HL-60 (cell line): ENCODE measurements at places on chromosomes 2 and 18.

GRCh38 chr2:46300406-46300832 is 3.2 kb downstream of the EPAS1 start:
- DNase-seq = no peak

DNA sequence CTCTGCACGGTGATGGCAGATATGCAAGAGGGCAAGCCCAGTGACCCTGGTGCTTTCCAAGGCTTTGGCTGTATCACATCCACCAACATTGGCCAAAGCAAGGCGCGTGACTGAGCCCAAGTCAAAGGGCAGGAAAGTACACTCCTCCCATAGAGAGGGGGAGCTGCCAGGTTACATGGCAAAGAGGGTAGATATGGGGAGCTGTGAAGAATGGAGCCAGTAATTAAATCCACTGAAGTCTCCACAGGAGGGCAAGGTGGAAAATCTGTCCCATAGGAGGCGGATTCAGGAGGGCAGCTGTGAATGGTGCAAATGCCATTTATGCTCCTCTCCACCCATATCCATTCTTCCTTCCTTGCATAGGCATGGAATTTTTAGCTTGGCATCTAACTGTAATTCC is 44.6 kb upstream of the THOC1 start:
- DNase-seq = no peak

DNA sequence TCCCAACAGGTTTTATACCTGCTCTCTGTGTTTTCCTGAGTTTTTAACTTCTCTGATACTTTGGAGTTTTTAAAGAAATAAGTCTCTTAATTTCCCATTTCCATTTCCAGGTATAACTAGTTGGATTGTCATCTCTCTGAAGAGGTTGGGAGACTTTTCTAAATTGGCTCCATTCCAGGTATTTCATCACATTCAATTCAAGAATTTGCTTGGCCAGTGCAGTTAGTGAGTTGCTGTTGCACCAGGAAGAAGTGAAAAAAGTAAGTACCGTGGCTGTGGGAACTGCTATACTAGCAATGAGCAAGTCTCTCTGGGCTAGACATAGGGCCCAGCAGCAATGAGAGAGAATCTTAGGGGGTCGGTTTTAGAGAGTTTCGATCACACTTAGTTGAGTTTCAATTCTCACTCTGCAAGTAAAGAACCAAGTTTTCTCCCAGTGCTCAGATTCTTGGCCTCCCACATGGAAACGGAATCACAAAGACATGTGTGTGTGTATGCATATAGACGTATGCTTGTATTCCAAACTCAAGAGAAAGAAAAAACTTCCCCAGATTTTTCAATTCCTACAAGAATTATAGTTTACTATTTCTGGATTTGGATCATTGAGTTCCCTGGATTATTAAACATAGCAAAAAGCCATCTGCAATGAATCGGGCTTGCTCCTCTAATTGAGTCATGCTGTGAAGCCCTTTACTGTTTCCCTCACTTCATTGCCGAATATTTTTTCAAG is 894.4 kb downstream of the BCL11A start:
- no peak for DNase-seq

- DNase-seq = no peak
These were observed 34.3 kb downstream of the PXDN start for GRCh38 chr2:1709946-1710560.

- no peak for DNase-seq
These were observed 62.8 kb upstream of the SLC38A11 start for GRCh38 chr2:165017966-165018596.

DNA sequence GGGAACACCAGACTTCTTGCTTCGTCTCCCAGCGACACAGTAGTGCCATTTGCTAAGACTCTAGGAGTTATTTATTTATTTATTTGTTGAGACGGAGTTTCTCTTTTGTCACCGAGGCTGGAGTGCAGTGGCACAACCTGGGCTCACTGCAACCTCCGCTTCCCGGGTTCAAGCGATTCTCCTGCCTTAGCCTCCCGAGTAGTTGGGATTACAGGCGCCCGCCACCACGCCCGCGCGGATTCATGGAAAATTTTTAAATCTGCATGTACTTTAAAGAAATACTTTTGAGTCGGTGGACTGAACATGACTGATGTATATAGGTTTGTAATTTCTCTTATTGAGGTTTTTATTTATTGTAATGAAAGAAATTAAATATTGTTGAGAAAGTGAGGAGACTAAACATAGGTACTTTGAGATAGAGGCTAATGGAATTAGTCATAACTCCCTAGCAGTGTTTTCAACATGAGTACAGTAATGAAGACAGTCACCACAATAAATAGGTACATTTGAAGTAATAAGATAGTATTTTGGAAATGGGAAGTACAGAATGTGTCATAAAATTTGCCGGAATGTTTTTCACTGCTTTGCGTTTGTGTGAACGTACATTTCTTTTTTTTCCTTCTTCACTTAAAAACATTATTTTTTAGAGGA is 983 bp downstream of the MTX2 start:
- DNase-seq = no peak

DNA sequence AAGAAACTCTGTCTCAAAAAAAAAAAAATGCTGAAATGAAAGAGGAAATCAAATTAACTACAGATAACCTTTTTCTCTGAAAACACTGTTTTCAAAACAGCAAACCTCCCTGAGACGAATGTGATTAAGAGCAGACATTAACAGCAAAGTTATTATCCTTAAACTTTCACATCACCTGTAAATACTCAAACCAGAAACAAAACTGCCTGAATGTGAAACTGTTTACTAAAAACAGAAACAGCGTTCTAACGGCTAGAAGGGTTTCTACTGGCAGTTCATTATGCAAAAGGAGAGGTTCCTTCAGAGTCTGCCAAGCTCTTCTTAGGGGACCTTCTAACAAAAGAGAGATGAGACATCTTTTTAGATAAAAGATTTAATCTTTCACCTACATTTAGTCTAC is 45.9 kb downstream of the PNO1 start:
- DNase-seq = no peak

DNA sequence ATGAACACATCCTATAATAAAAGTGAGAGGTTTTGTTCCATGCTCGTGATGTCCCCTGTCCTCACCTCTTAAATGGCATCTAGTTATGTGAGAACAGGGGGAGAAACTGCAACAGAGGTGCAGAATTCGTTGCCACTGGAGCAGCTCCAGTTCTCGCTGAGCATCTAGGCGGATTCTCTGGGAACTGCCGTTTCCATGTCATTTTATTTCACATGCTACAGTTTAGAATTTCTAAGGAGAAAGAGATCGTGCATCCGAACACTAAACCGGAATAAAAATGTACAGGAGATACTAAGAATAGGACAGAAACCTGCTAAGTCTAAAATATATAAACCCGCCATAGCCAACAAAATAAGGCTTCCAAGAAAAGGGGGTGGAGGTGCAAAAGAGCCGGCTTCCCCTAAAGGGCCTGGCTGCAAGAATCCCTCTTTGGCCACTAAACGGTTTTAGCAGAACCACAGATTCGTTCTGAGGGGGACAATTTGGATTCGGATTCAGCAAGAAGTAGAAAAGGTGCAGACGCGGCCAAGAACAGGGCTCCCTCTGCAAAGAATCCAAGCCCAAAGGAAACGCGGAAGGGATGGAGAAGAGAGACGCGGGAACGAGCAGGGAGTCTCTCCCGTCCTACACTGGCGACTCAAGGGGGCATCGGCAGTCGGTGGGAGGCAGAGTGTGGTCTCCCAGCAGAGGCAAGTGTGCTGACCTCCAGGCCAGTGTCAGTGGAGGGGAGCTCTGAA is 1.3 kb downstream of the TMEM163 start:
- no peak for DNase-seq

DNA sequence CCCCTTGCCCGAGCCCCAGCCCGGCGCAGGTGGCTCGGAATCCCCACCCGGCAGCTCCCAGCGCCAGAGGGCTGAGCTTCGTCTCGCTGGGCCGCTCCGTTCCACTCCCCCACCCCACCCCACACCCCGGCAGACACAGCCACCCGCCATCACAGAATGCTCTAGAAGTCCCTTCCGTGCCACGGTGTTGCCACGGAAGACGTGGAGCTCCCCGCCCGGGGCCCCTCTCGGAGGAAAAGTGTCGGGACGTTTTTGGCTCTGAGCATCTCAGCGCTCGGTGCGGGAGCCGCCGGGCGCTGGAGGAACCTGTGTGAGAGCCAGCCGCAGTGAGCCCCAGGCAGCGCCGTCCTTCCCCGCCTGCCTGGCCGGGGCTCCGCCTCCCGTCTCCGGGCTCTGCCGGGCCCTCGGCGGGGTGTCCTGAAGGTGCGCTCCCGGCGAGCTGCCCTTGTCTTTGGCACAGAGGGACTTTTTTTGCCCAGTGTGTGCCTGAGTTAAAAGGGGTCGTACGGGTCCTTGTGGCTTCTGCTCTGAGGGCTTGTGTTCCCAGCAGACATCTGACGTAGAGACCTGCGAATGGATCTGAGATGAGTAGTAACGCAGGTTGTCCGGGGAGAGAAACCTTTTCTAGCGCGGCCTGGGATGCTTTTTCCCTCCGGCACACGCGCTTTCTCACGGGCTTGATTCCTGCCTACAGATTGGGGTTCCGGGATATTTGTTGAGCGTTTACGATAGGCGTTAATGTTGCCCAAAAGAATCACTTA is 1.8 kb downstream of the ZCCHC2 start:
- DNase-seq = no peak

- DNase-seq = no peak
These were observed 307.3 kb downstream of the TDRD15 start for GRCh38 chr2:21431078-21431477.

DNA sequence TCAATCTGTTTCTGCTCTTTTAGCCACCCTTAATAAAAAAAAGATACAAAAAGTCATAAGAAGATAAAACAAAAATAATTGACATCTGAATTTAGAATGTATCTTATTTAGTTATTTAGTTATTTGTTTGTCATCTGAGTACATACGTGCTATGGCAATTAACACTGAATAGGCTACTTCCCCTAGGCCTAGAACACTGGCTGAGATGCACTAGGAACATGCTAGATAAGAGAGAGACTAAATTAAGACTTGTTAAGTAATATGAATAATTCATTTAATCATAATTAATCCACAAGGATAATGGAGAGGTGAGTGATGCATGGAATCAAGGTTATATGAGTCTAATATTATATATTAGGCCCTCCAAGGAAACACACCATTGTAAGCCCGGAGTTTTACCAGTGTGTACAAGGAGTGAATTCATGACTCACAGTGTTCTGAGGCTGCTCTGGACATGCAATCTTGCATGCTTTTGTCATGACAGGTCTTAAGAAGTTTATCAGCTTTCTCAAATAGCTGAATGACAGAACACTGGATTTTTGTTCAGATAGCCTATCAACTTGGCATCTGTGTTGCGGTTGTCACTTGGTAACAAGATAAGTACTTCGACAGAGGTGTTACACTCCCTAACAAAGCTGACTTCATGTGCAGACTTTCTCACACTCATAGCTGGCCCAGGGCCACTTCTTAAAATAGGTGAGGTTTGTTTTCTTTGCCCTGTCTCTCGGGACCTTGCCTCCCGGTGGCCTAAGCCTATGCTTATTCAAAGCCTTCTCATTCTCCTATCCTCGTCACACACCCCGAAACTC is 5.0 kb upstream of the SERPINB2 start:
- DNase-seq = no peak

- DNase-seq = no peak
These were observed 56.4 kb upstream of the RBM44 start for GRCh38 chr2:237742191-237742590.

GRCh38 chr18:34847408-34847807 is 137.3 kb downstream of the DTNA start:
- no peak for DNase-seq

GRCh38 chr2:128145651-128146050 is 54.7 kb downstream of the UGGT1 start:
- DNase-seq = no peak

GRCh38 chr18:26745288-26746181 is 120.0 kb downstream of the AQP4 start:
- DNase-seq = no peak

GRCh38 chr2:50368361-50368760 is 663.6 kb downstream of the NRXN1 start:
- DNase-seq = no peak

GRCh38 chr2:11305958-11306357 is 38.5 kb downstream of the ROCK2 start:
- no peak for DNase-seq

GRCh38 chr2:100130595-100131391 is 11.6 kb downstream of the AFF3 start:
- DNase-seq = no peak

- no peak for DNase-seq
These were observed 1.3 kb downstream of the FMNL2 start for GRCh38 chr2:152336119-152336853.

- no peak for DNase-seq
These were observed 944 bp downstream of the RAB3GAP1 start for GRCh38 chr2:135052997-135053474.

DNA sequence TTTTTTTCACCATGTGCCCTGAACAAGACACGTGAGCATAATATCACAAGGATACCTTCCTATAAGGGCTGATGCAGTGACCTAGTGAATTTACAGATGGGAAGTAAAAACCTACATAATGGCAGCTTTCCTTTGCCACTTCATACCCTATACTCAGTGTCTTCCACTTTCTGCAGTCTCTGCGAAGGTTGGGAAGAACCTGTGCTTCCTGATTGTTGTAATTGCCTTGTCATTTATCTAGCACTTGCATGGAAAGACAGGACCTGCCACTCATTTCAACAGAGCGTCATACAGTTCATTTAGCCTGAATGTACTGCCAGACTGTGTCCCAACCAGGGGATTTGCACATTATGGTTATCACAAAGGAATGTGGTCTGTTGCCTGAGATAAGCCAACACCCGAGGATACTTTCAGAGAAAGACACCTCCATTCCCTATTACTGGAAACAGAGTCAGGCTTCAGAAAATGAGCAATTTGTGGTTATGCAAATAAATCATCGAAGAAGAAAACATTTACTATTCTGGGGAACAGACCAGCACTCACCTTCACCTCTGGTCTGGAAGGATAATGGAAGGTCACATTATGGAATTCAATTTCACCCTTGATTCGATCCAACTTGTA is 55.0 kb downstream of the ABCB11 start:
- DNase-seq = no peak

DNA sequence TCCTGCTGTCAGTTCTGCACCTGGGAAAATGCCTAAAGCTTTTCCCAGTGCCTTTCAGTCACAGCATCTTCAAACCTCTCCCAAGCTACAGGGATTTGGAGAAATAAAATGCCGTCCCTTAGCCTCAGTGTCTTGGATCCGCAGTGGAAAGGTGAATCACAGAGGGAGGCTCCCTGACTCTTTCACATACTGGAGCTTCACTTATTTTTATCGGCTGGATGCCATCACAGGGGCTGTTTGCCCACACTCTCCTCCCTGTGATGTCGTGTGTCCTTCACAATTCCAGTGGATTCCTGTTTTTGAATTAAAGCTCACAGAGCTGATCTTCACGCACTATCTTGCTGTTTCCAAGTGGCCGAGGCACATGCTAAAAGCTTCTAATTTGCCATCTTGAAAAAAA is 1303.1 kb upstream of the DDX18 start:
- DNase-seq = no peak
